Endothelial cell of umbilical vein (primary cell): ENCODE measurements at places on chromosomes 12 and 14.

DNA sequence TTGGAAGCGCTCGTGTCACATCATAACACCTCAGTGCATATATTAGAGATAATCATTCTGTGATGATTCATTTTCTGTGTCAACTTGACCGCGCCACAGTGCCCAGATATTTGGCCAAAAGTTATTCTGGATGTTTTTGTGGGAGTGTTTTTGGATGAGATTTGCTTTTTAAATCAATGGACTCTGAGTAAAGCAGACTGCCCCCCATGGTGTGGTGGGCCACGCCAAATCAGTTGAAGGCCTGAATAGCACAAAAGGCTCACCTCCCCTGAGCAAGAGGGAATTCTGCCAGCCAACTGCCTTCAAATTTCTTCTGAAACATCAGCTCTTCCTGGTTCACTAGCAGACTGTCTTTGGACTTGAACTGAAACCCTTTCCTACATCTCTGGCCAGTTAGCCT is 24.6 kb upstream of the MAP3K9 start:
- no peaks in the 10 kb centered on the region for H3K4me1 ChIP-seq
- no peak overlapping the region for H3K27ac ChIP-seq
- H3K36me3 ChIP-seq: no peaks in the 10 kb centered on the region
- DNase-seq: no peak
- peaks cover 3% of the 10 kb centered on the region for H3K27me3 ChIP-seq
- no peak overlapping the region for H3K4me3 ChIP-seq

DNA sequence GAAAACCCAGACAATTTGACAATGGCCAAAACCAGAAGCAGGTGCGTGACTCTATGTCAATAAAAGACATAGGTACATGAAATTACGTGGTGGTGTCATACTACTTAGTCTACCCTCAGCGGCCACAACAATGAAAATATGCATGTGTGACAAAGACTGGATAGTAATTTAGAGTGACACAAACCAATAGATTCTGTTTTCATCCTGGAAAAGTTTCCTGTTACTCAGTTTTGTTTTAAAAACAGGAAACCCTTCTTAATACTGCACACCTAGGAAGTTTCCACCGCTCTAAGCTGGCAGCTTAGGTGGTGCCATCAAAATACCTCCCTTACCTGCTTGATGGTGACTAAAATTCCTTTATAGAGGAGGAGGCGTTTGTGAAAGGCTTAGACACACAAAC is 15.1 kb downstream of the POU6F1 start:
- H3K27me3 ChIP-seq: no peaks in the 10 kb centered on the region
- H3K4me1 ChIP-seq: no peaks in the 10 kb centered on the region
- no peak for DNase-seq
- no peak overlapping the region for H3K27ac ChIP-seq

DNA sequence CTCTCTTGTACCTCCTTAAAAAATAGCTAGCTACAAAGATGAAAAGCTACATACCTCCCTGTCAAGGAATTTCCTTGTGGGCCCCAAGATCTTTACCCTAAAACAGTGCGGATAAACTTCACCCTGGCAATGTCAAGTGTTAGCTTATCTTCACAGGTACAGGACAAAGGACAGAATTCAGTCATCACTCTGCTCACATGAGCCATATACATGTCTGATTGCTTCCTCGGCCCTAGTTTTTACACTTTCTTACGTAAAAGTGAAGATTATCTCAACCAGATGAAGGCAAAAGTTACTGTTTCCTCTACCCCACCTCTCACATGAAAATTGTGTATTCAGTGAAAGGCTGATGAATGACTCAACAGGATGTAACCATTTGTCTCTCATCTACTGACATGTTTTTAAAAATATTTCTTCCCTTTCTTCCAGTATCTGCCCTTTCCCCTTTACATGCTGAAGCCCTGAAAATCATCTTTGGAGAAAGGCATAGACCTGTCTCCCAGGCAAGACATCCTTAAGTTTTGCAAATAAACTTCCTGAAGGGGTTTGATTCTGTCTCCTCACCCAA is 890.1 kb downstream of the GALC start:
- no peaks in the 10 kb centered on the region for H3K36me3 ChIP-seq
- H3K27ac ChIP-seq: no peak overlapping the region
- H3K27me3 ChIP-seq: no peaks in the 10 kb centered on the region
- no peaks in the 10 kb centered on the region for H3K4me1 ChIP-seq
- DNase-seq: no peak
- H3K4me3 ChIP-seq: no peak overlapping the region

GRCh38 chr12:52038447-52038846 is 12.8 kb upstream of the NR4A1 start:
- H3K27me3 ChIP-seq: no peaks in the 10 kb centered on the region
- H3K36me3 ChIP-seq: no peaks in the 10 kb centered on the region
- DNase-seq: peak; percentile 30
- H3K4me3 ChIP-seq: no peak overlapping the region
- H3K27ac ChIP-seq: no peak overlapping the region
- H3K4me1 ChIP-seq: peaks cover 15% of the 10 kb centered on the region

GRCh38 chr14:69685716-69686115 is 74.3 kb downstream of the SUSD6 start:
- no peak for DNase-seq
- H3K27ac ChIP-seq: no peak overlapping the region
- H3K4me1 ChIP-seq: no peaks in the 10 kb centered on the region
- H3K36me3 ChIP-seq: no peaks in the 10 kb centered on the region
- no peaks in the 10 kb centered on the region for H3K27me3 ChIP-seq
- no peak overlapping the region for H3K4me3 ChIP-seq

- no peaks in the 10 kb centered on the region for H3K4me1 ChIP-seq
- no peak overlapping the region for H3K27ac ChIP-seq
- H3K4me3 ChIP-seq: no peak overlapping the region
Observed at GRCh38 chr12:73714655-73715054, 823.0 kb upstream of the ATXN7L3B start.

DNA sequence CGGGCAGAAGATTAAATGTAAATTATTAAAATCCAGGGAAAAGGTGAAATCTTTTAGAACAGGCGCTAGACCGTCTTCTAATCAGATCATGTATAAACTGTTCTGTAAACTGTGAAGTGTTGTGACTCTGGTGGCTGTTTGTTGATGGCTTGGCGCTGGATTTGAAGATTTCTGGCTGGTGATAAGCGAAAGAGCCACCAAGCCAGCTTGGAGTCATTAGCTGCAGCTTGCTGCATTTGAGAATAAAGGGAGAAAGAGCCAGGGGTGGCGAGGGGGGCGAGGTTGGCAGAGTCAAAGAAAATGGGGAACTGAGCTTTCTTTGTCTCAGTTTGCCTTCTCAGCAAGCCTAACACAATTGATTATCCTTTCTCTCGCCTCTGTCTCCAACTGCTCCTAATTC is 8.0 kb downstream of the SYNDIG1L start:
- peaks cover 34% of the 10 kb centered on the region for H3K27me3 ChIP-seq
- H3K27ac ChIP-seq: no peak overlapping the region
- no peak for DNase-seq
- H3K4me3 ChIP-seq: no peak overlapping the region
- H3K36me3 ChIP-seq: no peaks in the 10 kb centered on the region

DNA sequence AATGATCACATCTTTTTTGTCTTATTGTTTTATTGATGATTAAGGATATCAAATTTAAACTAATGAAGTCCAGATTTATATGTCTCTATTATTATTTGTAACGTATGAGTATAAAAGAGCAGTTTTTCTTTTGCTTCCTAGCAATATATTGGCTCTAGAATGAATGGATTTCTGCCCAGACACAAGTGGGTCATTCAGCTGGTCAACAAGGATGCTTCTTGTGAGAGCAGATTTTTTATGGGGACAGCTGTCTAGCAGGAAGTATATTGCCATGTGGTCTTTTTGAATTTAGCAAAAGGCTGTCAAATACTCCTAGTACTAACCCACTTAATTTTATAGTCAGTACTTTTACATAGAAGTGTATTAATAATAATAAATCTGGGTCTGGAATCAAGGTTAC is 1071.1 kb upstream of the FLRT2 start:
- no peak for DNase-seq
- no peak overlapping the region for H3K27ac ChIP-seq
- H3K4me3 ChIP-seq: no peak overlapping the region
- H3K36me3 ChIP-seq: no peaks in the 10 kb centered on the region
- H3K27me3 ChIP-seq: no peaks in the 10 kb centered on the region
- H3K4me1 ChIP-seq: no peaks in the 10 kb centered on the region
